ENCODE measurements at places on chromosomes 1 and 21. TPM values are rescaled to one million over a fixed set of nuclear protein-coding genes. Genes with fewer than 3 reads are reported as not detected.

BCL2L15 gene
- 153 TPM for total RNA-seq

- DNase-seq = peak; percentile 83
These were observed 5.4 kb upstream of the TDRD5 start for GRCh38 chr1:179586107-179586823.

DNA sequence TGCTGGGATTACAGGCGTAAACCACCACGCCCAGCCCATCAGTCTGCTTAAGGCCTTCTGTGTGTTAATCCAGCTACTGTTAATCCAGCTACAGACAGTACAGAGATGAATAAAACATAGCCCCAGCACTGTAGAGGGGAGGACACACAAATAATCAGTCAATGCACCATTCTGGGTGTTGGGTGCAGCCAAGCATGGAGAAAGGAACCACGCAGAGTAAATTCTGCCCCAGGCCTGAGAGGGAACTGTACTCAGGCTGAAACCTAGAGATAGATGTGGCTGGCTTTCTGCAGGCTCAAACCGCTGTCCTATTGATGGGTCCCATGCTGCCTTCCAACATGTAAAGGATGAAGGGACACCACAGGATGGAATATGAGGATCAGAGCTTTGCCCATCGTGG is 136.8 kb upstream of the IGSF21 start:
- no peak for DNase-seq

- peak; percentile 49 for DNase-seq
These were observed 540 bp downstream of the ARHGEF2 start for GRCh38 chr1:155977690-155978324.

XCL2 gene
- total RNA-seq = 3.3 TPM

GRCh38 chr1:211734791-211735190 is 59.4 kb upstream of the NEK2 start:
- DNase-seq = peak; percentile 80

PTPN22 gene
- total RNA-seq = 4.3 TPM

GRCh38 chr1:14439015-14439414 is 159.5 kb upstream of the KAZN start:
- no peak for DNase-seq

RHOU gene
- total RNA-seq = 30.7 TPM

DNA sequence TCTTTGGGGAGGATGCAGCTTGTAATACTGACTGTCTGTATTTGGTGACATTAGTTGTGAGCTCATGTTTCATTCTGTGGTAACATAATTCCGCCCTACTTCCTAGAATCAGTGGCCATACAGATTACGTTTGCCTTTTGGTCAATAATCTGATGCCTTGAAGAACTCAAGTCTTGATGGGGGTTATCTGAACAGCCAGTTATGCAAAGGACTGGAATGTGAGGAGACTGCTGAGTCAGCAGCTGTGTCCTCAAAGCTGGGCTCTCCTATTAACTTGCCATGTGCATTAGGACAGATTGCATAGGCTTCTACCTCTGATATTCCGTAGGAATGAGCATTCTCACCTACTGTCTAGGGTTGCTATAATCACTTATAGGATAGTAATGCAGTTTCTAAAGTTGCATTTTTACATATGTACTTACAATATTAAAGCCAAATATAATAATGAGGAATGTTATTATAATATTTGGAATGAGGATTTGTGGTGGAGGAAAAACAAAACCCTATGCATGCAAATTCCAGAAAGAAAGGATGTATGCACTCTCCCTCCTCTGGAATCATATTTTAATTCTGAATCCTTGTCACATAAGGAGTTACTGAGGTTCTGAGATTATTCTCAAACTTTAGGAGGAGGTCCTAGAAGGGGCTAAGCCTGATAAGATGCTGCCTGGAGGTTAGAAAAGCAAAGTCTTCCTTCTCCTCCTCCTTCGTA is 116.0 kb downstream of the NOS1AP start:
- DNase-seq = no peak
